Erythroblast (primary cell): ENCODE measurements at places on chromosomes 1 and 21.

DNA sequence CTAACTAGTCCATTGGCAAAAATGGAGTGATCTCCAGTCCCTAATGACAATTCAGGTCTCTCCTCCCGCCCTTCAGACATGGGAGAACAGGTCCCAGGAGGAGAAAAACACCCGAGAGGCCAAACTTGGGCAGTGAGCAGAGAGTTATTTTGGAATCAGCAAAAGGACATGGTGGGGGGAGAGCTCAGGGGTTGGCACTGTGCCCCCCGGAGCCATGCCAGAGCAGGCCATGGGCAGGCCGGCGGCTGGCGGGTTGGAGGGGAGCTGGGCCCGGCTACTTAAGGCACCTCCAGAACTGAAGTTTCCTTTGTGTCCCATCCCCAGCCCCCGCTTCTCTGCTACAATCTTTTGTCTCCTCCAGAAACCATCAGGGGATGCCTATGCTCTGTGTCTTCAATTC is 7.1 kb downstream of the LGR6 start:
- DNase-seq, result no peak

GRCh38 chr1:222953585-222953984 is 138.7 kb downstream of the DISP1 start:
- DNase-seq, result no peak

GRCh38 chr1:65401612-65402011 is 18.9 kb upstream of the LEPR start:
- no peak for DNase-seq

- no peak for DNase-seq
Measured at GRCh38 chr1:152442765-152443164, 28.7 kb upstream of the CRNN start.

DNA sequence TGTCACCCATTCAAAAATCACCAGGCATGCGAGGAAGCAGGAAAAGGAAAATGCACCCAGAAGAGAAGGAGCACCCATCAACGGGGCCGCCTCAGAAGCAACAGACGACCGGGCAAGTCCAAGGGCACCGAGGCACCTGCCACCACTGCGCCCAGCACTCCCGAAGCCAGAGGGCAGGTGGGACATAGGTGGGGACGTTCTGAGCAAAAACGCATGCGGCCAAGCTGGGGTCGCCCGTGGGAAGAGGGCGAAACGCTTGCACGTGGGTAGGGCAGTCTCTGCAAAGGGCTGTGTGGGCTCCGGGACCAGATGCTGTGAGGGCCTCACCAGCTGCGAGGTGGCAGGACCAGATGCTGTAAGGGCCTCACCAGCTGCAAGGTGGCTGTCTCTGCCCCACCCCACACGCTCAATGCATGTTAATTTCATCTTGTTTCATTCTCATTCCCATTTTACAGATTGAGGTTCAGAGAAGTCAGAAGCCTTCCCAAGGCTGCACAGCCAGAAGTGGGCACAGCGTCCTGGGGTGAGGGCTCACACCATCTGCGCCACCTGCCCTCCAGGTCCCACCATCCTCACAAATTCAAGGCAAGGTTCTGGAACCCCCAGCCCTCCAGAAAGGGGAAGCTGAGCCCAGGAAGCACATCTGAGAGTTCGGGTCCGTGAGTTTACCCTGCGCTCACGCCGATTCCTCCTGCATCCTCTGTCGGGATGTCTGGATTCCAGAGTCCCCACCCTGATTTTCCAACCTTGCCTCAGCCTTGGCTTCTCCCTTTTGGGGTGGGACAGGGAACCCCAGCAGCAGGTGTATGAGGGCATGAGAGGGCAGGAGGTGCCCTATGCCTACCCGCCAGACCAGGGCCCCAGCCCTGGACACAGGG is 8.2 kb upstream of the SAMD11 start:
- DNase-seq, result no peak

DNA sequence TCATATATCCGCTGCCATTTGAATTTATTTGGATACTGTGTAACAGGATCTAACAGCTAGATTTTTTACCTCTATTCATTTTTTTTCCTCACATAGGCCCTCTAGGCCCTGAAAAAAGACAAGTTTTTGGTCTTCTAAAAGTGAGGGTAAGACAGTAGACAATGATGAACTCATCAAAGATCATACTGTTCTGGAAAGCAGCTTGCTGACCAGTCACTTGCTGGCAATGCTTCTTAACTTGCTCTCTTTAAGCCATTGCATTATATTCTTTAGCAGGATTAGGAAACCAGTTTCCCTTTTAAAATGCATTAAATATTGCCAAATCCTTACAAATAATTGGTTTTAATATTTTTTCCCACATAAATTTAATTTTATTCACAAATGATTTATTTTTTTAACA is 65.5 kb downstream of the SYT14 start:
- no peak for DNase-seq

- no peak for DNase-seq
Measured at GRCh38 chr1:203045821-203046594, 19.7 kb downstream of the PPFIA4 start.

DNA sequence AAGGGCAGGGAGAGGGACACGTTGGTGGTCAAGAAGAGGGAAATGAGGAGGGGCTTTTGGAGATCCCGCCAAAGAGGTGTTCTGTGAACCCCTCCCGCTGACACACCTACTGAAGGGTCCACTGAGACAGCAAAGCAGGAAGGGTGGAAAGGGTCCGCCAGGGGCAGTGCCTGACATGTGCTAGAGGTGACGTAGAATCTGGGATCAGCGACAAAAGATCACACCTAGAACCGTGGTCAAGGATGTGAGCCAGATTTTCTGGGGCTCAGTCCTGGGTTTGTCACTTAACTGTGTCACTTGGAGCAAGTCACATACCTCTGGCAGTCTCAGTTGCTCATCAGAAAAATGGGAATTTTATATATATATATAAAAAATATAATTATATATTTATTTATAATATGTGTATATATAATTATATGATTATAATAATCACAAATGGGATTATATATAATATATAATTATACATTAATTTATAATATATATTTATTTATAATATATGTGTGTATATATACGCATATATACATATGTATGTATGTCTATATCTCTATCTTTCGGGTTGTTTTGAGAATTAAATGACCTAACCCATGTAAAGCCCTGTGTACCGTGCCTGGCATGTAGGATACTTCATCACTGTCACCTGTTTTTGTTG is 35.0 kb upstream of the ATP5PO start:
- no peak for DNase-seq

DNA sequence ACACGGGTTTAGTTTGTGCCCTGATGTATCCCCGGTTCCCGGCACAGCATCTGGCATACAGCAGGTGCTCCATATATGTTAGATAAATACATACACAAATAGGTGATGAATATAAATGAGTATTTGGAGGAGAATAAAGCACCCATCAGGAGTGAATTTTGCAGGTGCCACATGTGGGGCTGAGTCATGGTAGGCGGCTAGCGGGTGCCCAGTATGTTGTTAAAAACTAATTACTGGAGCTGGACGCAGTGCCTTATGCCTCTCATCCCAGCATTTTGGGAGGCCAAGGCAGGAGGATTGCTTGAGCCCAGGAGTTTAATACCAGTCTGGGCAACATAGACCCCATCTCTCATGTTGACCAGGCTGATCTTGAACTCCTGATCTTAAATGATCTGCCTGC is 16.7 kb upstream of the WASF2 start:
- no peak for DNase-seq

DNA sequence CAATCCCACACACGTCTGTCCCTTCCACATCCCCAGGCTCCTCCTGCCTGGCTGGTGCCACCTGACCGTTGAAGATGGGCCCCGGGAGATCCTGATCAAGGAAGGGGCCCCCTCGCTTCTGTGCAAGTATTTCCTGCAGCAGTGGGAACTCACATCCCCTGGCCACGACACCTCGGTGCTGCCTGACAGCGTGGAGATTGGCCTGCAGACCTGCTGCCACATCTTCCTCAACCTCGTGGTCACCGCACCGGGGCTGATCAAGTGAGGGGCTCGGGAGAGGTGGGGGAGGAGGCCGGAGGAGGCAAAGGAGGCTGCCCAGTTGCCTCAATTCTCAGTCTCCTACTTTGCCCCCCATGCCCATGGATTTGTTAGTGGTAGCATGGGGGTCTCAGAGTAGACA is 5.6 kb downstream of the NCDN start:
- DNase-seq, result no peak

DNA sequence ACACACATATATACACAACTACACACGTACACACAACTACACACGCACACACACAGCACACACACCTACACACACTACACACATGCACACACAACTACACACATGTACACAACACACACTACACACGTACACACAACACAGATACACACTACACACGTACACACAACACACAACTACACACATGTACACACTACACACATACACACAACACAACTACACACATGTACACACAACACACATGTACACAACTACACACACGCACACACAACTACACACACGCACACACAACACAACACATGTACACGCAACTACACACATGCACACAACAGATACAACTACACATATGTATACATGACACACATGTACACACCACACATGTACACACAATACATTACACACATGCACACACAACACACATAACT is 318.1 kb downstream of the CAMTA1 start:
- DNase-seq, result peak; percentile 66

- no peak for DNase-seq
Measured at GRCh38 chr1:171653796-171654195, 1.3 kb upstream of the MYOC start.
